ENCODE measurements at places on chromosomes 5 and 9.

DNA sequence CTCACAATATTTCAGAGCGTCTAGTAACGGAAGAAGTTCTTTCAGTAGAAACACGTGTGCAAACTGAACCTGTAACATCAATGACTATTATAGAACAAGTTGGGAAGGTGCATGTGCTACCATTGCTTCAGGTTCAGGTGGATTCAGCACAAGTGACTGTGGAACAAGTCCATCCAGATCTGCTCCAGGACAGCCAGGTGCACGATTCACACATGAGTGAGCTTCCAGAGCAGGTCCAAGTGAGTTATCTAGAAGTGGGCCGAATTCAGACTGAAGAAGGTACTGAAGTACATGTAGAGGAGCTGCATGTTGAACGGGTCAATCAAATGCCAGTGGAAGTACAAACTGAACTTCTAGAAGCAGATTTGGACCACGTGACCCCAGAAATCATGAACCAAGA, 17.4 kb upstream of the NIM1K start:
- ATAC-seq = no peak

DNA sequence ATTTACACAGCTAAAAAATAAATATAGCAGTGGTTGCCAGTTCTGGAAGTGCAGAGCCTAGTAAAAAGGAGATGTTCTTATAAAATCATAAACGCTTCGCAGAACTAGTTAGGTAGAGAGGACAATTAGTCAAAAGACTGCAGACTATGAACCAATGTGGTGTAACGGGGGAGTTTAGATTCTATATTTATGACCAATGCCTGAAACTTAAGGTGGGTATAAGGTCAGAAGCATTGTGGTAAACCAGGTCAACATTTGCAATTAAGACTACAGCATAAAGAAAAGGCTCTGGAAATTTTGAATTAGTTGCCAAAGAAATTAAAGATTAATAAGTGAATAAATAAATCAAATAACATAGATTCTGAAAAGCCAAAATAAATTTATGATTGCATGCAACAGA, 370.4 kb downstream of the PRDM9 start:
- no peak for ATAC-seq

DNA sequence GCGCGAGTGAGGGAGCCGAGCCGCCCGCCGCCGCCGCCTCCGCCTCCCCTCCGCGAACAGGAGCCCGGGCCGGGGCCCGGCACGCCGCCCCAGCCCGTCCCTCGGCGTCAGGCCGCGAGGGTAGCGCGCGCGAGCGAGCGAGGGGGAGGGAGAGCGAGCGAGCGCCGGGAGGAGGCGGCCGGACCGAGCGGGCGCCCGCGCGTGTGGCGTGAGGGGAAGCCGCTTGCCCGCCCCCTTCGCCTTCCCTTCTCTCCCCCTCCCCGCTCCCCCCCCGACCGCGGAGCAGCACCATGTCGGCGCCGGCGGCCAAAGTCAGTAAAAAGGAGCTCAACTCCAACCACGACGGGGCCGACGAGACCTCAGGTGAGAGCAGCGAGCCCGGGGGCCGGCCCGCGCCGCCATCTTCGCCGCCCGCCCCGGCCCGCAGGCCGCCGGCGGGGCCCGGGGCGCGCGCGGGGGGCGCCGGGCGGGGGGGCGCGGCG, 312 bp downstream of the SET start:
- peak; percentile 12 for ATAC-seq

GRCh38 chr5:76582230-76583162, 40.7 kb downstream of the F2RL2 start:
- peak; percentile 72 for ATAC-seq

- ATAC-seq = peak; percentile 75
Observed at GRCh38 chr9:129811967-129812363, 9.0 kb downstream of the TOR1B start.

DNA sequence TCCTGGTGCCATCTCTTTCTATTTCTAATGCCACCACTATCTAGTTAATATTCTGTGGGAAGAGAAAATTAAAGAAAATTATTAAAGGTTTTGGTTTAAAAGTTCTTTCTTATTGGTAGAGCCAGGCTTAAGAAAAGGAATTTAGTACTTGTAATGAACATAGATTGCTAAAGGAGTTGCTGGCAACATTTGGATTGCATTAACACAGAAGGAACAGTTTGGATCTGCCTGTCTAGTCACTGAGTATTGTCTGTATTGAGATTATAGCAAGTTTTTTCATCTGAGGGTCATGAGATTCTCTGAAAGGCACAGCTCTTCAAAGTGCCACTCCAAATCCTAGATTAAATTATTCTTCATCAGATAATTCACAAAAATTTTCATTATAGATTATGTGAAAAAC, 32.0 kb downstream of the FSD1L start:
- no peak for ATAC-seq

DNA sequence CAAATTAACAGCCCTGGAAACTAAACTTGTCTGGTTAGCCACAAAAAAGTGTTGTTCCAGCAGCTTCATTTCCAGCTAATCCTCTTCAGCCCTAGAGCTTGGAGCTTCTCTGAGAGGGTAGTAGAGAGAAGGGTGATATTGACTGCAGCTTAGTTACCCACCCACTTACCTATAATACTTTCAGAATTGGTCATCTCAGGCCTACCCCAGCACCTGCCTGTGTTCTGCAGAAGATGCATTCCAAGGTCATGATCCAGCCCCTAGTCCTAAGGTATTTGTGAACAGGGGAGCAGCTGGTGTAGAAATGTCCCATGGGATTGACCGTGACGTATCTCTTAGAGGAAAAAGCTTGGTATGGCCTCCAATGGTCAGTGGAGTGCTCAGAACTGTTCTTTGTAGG, 289.0 kb downstream of the NR3C1 start:
- ATAC-seq = no peak

GRCh38 chr5:112735702-112736101, 2.0 kb upstream of the APC start:
- no peak for ATAC-seq

DNA sequence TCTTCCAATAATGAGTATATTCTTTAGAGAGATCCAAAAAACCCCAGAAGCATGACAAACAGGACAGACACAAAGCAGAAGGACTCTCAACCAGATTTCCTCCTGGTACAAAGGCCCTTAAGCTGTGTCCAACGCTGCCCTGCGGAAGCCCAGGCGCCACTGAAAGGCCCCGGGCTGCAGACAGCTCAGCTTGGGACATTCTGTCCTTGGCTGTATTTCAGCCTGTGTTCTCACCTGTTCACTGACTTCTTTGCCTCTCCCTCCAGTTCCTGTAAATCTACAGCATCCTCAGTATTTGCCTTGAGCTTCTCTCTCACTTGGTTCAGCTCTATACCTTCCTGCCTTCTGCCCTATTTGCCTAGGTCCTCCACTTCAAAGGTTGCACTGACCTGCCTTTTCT, 96.5 kb downstream of the SH3TC2 start:
- ATAC-seq = no peak

GRCh38 chr5:156589104-156589945, 260.8 kb upstream of the PPP1R2B start:
- no peak for ATAC-seq

GRCh38 chr5:138459311-138459933, 5.9 kb upstream of the EGR1 start:
- ATAC-seq = peak; percentile 81

GRCh38 chr5:174139623-174140022, 94.1 kb downstream of the NSG2 start:
- ATAC-seq = no peak

GRCh38 chr5:173950829-173951228, 38.1 kb upstream of the C5orf47 start:
- no peak for ATAC-seq

GRCh38 chr5:146193285-146193684, 10.1 kb upstream of the RBM27 start:
- no peak for ATAC-seq

DNA sequence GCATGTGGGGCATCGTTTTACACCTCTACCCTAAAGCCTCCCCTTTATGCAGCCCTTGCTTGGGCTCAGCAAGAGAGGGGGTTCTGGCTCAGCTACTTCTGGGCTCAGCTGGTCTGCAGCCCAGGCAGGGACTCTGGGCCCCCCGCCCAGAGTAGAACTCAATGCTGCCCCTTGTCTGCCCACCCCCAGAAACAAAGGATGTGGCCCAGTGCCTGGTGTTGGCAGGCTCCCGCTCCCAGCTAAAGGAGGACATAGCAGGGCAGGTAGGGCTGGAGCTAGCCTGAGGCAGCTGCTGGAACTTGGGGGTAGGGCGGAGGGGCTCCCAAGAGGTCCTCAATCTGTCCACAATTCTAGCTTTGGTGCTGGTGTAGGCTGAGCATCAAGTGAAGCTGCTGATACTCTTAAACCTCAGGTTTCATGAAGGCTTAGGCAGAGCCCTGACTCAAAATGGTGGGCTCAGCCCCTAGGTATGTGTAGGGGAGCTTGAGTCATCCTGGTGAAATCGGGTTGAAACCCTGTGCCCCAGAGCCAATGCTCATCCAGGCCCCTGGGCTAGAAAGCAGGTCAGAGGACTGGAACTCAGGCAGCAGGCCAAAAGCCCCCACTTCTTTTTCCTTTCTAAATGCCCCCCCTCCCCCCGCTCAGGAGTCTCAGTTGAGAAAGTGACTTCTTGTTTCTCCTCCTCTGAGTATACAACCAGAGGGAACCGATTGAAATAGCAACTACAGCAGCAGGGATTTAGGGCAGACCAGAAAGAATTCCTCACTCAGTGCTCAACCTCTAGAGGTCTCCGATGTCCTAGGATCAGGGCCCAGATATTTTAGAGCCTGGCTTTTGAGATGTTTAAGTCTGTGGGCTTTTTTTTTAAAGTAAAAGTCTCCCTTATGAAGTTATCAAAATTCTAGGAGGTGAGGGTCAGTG, 11.4 kb downstream of the PSD2 start:
- no peak for ATAC-seq

DNA sequence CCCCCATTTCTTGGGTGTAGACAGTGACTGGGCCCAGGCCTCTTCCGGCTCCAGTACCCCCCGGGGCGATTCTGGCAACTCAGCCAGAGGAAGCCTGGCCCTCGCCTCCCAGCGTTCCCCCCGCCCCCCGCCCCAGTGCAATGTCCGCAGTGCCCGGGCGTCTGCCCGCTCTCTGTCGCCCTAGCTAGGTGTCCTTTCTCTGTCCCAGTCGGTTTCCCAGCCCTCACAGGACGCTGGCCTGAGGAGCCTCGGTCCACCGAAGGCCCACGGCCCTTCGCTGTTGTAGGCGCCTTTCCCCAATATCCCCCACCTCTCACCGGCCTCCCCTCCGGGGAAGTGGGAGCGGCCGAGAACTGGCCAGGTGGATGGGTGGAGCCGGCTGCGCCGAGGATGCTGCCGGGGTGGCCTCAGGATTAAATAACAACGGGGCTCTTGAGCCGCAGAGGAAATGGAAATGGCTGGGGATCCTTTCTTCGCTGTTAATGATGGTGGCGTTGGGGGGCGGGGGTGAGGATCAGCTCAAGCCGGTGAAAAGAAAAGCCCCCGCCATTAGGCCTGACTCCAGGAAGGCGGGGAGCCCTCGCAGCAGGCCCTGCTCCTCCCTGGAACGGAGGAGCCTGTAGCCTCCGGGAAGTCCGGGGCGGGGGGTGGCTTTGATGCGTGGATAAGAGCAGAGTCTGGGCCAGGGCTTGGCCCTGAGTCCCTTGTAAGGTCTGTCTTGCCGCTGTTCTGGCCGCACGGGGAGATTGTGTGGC, 1.1 kb upstream of the SPRY4 start:
- ATAC-seq = no peak

- ATAC-seq = peak; percentile 12
Observed at GRCh38 chr5:68258531-68258930, 43.0 kb downstream of the PIK3R1 start.

GRCh38 chr5:174581479-174581878, 142.9 kb upstream of the MSX2 start:
- no peak for ATAC-seq

DNA sequence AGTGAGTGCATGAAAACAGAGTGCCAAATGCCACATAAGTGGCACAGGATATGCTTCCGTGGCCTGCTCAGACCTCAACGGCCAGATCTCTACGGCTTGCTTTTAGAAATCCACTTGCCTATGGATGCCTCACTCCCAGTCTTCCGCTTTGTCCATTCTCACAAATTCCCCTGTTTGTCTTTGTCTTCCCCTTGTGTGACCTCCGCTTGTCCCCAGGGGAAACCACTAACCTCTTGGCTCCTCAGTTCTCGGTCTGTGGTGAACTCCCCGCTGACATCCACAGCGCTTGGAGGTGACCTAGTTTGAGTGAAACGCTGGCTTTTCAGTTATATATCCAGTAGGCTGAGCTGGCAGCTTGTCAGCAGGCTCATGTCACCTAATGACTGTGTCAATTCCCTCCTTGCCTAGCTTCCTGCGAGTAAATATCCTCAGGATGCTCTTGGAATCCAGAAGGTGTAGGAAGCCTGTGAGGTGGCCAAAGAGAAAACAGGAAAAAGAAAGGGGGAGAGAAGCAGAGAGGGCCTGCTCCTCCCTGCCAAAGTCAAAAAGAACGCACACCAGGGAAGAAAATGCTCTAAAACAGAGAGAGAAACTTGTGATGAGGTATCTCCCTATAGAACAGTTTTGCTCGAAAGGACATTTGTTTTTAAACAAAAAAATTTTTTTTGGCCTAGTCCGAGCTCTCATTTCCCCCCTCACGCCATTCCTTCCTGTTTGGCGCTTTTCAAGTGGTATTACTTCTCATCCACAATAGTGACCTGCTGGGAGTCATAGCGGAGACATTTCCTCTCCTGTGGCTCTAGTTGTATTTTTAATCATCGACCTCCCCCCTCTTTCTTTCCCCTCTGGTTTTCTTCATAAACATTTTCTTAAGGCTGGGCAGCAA, 101.6 kb upstream of the SPRY4 start:
- ATAC-seq = no peak

DNA sequence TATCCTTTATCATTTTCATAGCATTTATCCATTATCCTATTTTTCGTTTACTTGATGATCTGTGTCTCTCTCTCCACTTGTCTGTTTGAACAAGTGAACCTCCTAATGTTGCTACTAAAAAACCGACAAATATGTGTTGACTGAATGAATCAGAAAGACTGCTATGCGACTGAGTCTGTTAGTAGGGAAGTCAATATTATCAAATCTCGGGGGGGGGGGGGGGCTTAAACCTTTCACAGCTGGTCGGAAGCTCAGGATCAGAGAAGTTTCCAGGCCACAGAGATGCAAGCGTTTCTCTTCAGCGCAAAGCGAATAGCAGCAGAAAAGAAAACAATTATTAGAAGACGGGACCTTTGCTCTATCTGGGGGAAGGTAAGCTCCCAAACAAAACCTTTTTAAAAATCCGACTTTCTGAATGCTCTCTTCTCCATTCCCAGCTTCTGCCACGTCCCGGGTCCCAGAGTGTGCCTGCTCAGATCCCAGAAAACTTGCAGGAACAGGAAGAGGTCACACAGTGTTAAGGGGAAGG, 412 bp downstream of the RIOK2 start:
- no peak for ATAC-seq

GRCh38 chr5:11273180-11273903, 512.3 kb upstream of the DAP start:
- ATAC-seq = no peak

- no peak for ATAC-seq
Observed at GRCh38 chr5:173385832-173386360, 57.7 kb upstream of the STC2 start.

- ATAC-seq = no peak
Observed at GRCh38 chr5:169289520-169289919, 11.4 kb downstream of the SLIT3 start.

DNA sequence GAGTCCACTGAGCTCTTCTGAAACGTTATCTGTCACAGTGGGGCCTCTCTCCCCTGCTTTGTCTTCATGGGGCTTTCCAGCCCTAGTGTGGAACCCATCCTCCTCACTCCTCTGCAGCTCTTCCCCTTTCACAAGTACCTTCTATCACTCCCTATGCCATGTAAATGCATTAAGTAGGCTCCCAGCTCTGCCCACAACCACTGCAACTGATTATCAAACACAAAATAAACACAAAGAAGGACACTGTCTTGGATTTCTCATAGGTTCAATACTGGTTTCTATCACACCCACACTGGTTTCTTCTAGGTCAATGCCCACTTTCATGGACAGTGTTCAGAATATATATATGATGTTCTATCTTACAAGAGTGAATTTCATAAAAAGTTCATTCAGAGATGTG, 139.4 kb downstream of the GNAQ start:
- ATAC-seq = peak; percentile 36

All from activated CD4-positive, CD25-positive, alpha-beta regulatory T cell treated with anti-CD3 and anti-CD28 coated beads, Interleukin-2, amount 50 U/mL, for 24 hours (primary cell).